ENCODE measurements at places on chromosomes 5 and 9. TPM values are rescaled to one million over a fixed set of nuclear protein-coding genes. Genes with fewer than 3 reads are reported as not detected.

- no peak for DNase-seq
Observed at GRCh38 chr5:147859962-147860640, 18.4 kb upstream of the SCGB3A2 start.

DNA sequence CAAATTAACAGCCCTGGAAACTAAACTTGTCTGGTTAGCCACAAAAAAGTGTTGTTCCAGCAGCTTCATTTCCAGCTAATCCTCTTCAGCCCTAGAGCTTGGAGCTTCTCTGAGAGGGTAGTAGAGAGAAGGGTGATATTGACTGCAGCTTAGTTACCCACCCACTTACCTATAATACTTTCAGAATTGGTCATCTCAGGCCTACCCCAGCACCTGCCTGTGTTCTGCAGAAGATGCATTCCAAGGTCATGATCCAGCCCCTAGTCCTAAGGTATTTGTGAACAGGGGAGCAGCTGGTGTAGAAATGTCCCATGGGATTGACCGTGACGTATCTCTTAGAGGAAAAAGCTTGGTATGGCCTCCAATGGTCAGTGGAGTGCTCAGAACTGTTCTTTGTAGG is 289.0 kb downstream of the NR3C1 start:
- no peak for DNase-seq

DNA sequence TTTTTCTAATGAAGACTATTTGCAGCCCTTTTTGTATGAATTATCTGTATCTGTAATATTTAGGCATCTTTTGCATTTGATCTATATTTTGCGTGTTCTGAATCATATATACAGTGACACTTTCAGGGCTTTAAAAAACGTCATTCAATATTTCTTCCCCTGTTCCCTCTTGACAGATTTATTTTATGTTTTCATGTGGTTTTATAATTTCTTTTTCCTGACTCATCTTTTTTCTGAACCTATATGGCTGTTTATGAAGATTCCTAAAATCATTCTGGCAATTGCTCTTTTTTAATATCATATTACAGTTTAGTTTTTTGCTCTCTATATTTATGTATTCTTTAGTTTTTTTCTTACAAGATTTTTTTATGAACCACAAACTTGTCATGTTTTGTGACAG is 67.6 kb downstream of the SMARCA2 start:
- no peak for DNase-seq

- DNase-seq = no peak
Observed at GRCh38 chr5:174159327-174160114, 114.0 kb downstream of the NSG2 start.

LIFR gene
- total RNA-seq = 7.0 TPM

GRCh38 chr9:135486267-135487065 is 6.9 kb downstream of the PPP1R26 start:
- no peak for DNase-seq

DBH gene
- total RNA-seq = not detected

DNA sequence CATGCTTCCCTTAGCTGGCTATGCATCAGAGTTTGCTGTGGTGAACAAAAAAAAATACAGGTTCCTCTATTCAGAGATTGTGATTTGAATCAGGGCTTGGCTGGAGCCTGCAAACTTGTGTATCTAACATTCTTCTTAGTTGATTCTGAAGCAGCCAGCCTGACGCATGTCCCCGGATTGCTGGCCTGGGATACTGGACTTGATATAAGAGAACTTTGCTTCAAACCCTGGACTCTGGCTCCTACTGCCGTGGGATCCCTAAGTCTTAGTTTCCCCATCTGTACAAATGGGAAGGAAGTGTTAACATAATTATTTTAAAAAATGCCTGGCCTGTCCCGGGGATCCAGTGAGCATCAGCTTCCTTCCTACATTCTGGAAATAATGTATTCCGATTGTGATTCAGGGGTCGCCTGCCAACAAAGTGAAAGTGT is 292.8 kb downstream of the ARHGEF28 start:
- no peak for DNase-seq

DNA sequence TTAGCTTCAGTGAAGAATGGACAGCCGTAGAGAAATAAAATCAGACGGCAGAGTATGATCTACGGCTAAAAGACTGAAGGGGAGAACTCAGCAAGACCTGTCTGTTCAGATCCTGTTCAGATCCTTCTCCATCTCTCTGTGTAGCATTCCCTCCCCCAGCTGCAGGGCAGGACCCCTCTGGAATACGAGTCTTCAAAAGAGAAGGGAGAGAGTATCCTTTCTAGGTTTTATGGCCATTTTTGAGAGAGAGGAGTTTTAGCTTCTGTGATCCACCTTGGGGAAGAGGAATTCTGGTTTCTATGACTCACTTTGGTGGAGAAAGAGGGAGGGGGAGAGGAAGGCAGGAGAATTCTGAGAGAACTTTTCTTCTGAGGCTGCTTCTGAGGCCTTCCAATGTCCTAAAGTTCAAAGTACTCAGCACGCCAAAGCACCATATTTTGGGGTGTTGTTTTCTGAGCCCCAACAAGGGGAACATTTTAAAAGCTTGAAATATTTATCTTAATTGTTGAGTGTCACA is 194.4 kb upstream of the TLE4 start:
- DNase-seq = no peak

DNA sequence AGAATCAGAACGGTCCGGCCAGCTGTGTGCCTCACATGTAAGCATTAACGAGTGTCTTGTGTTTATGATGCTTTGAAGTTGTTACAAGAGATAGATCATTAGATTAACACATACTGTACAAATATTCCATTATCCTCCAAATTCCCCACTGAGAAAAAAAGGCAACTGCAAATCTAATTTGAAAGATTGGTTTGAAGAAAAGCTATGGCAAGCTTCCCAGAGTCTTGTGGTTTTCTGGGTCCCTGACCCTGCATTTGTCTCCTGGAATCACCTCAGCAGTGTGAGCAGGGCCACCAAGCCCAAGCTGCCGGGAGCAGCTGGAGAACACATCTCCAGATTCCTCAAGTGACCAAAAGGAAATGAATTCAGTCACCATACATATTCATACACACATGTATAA is 36.9 kb upstream of the ADAMTS16 start:
- DNase-seq = no peak
